Globus pallidus (tissue), 1 donor: ENCODE measurements at places on chromosomes 11 and 22.

DNA sequence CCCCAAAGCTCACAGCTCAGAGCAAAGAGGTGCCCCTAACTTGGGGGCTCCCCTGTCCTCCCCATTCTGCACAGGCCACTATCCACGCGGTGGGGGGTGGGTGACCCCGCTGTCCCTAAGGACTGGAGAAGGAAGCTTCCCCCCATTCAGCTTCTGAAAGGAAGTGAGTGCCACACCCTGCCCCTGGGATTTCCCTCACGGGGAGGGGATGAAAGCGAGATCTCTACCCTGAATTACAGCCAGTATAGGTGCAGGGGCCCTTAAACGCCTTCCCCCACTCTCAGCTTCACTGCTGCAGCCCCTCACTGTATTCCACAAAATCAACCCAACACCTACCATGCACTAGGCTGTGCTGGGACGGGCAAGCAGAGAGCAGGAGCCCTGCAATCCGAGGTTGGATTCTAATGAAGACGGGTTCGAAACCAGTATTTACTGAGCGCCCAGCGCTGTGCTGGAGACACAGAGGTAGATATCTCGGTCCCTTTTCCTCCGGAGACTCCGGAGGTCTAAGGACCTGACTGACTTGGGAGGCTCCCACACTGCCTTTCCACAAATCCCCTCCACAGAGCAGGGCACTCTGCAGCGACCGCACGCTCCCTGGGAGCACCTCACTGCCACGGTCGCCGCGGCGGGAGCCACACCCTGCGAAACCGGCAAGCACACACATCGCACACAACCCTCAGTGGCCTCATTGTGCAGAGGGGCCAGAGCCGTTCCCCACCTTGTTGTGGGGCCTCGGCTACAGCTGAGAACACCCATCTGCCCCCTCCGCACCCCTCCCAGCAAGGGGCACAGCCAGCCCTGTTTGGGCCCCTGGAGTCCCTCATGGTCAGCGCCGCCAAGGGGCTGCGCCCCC lies 1.8 kb downstream of the AHNAK start:
- no peak for DNase-seq

- DNase-seq = no peak
Observed at GRCh38 chr22:47918276-47918921, 1155.9 kb downstream of the TBC1D22A start.

GRCh38 chr22:29443452-29443851 lies 5.1 kb downstream of the RFPL1 start:
- no peak for DNase-seq

DNA sequence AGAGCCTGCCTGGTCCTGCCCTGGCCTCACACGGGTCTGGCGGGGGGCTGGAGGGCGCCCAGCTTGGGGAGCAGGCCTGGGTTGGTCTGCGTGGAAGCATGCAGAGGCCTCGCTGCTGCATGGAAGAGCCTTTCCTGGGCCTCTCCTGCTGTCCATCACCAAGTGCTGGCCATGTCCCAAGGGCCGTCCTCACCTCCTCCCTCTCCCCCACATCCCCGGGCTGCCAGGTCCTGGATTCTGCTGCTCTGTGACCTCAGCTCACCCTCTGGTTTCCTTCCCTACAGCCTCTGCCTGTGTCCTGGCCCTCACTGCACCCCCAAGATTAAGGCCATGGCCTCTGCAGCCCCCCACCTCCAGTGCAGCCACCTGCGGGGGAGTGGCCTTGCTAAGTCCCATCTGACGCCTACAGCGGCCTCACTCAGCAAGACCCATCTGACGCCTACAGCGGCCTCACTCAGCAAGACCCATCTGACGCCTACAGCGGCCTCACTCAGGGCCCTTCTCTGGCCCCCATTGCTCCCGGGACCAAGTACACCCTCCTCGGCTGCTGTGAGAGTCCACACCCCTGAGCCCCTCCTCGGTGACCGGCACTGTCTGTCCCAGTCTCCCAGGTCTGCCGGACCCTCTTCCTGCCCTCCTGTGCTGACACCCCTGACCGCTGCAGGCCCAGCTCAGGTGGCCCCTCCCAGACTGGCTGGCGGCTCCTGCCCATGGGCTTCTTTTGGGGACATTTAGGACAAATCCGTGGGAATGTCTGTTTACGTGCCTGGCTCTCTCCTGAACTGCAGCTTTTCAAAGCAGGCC lies 119.5 kb upstream of the B3GAT1 start:
- no peak for DNase-seq

DNA sequence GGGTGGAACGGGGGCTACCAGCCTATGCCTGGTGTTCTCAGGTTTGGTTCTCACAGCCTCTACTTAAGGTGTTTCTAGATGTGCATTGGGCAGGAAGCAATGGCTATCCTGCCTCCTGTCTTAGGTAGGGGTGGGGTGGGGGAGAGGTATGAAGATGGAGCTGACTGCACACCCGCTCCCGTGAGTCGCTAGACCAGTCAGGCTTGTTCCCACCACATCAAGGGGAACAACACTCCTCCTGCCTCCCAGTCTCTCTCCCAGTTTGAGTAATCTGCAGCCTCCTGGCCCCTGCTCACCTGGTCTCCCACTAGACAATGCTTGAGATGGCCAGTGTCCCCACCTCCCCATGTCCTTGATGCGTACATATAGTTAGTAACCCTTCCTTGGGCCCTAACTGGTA lies 79.3 kb upstream of the TENM4 start:
- no peak for DNase-seq

DNA sequence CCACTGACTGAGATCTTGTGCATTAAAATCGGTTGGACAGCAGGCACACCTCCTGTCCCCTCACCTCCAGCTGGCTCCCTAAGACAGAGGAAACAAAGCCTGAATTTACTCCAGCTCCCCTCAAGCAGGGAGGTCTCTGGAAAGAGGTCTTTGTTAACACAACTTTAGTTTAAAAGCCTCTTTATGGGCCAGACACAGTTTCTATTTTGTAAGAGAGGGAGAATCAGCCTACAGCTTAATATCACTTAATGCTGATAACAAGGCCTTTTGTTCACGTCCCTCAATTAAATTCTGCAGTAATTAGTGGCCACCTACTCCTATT lies 36.3 kb downstream of the PLEKHA7 start:
- DNase-seq = no peak

DNA sequence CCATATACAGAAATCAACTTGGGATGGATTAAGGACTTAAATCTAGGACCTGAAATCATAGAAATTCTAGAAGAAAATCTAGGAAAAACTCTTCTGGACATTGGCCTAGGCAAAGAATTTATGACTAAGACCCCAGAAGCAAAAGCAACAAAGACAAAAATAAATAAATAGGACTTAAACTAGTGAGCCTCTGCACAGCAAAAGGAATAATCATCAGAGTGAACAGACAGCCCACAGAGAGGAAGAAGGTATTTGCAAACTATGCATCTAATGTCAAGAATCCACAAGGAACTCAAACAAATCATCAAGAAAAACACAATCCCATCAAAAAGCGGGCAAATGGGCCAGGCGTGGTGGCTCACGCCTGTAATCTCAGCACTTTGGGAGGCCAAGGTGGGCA lies 32.4 kb downstream of the TTC28 start:
- DNase-seq = no peak

GRCh38 chr11:7890417-7891172 lies 40.5 kb downstream of the OR10A6 start:
- DNase-seq = no peak

DNA sequence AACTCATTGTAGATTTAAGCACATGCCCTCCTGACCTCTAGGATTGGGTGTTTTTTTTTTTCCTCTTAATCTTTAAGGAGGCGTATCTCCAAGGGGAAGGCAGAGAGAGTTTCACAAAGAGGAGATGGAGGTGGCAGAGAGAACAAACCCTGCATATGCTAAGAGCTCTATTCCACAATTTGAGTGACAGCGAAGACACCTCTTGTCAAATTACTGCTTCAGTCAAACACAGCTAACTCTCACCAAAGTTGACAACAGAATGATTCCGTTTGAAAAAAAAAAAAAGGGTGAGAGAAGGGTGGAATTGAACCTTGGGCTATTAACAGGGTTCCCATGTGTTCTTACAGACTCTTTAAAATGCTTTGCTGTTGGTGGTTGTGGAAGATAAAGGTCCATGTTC lies 112.6 kb downstream of the NXPE2 start:
- no peak for DNase-seq

DNA sequence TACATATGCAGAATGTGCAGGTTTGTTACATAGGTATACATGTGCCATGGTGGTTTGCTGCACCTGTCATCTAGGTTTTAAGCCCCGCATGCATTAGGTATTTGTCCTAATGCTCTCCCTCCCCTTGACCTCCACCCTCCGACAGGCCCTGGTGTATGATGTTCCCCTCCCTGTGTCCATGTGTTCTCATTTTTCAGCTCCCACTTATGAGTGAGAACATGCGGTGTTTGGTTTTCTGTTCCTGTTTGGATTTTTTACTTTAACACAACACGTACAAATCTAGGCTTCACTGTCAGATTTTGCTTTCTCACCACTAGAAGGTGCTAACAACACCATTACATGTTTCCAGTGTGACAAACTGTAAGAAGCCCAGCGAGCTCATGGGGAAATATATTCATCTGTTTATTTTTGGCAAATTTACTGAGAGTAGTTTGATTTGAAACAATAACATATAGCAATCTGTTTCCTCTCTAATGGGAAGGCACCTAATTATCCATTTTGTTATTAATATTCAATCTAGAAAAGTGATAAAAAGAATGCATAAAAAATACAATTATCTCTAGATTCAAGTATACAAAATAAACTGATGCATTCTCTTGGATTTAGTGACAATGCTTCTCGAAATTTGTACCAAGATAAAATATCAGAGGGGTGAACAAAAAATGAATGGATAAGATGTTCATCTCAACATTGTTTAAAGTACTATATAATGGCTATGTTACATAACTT lies 23.2 kb upstream of the BIRC3 start:
- peak; percentile 50 for DNase-seq

- DNase-seq = peak; percentile 20
Observed at GRCh38 chr11:57202281-57202680, 20.5 kb downstream of the LRRC55 start.

- no peak for DNase-seq
Observed at GRCh38 chr11:773425-773824, 3.9 kb downstream of the GATD1 start.

DNA sequence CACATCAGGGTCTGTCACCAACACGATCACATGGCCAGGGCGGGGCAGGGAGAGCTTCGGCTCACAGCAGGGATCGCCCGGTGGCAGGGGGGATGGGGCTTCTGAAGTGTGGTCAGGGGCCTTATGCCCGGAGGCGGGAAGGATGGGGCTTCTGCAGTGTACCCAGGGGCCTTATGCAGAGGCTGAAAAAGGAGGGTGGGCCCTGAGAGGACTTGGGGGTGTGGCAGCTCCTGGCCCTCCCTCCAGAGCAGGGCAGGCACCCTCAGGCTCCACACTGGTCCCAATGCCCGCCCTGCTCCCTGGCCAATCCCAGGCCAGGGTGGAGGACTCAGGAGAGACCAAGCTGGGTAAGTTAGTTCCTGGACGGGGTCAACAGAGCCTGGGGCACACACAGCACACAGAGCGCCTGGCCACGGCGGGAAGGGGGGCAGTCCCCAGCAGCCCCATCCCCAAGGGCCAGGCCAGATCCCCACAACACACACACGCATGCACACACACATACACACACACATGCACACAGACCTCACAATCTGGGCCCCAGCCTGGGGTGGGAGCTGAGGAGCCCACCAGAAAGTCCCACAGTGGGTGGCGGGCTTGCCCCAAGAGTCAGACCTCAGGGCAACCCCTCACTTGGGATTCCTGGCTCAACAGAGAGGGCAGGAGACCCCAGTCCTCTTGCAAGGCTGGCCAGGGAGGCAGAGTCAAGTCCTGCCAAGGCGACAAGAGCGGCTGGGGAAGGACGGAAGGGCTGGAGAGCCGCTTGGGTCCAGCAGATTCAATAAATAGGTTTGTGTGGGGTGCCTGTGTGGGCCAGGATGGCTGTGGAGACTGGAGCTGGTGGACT lies 1.1 kb upstream of the CEND1 start:
- no peak for DNase-seq

- DNase-seq = no peak
Observed at GRCh38 chr11:22037505-22037904, 155.4 kb upstream of the ANO5 start.

GRCh38 chr11:12408156-12408770 lies 30.9 kb downstream of the PARVA start:
- no peak for DNase-seq

GRCh38 chr11:45610627-45611026 lies 54.8 kb downstream of the CHST1 start:
- DNase-seq = no peak

- DNase-seq = no peak
Observed at GRCh38 chr11:61120706-61121191, 18.5 kb downstream of the CD5 start.

GRCh38 chr22:22521631-22522030 lies 1.6 kb upstream of the ZNF280A start:
- no peak for DNase-seq

- no peak for DNase-seq
Observed at GRCh38 chr11:124738713-124739478, 846 bp upstream of the NRGN start.

- peak; percentile 95 for DNase-seq
Observed at GRCh38 chr11:67508486-67509121, 642 bp upstream of the CDK2AP2 start.

GRCh38 chr22:47407461-47408025 lies 645.1 kb downstream of the TBC1D22A start:
- DNase-seq = no peak

DNA sequence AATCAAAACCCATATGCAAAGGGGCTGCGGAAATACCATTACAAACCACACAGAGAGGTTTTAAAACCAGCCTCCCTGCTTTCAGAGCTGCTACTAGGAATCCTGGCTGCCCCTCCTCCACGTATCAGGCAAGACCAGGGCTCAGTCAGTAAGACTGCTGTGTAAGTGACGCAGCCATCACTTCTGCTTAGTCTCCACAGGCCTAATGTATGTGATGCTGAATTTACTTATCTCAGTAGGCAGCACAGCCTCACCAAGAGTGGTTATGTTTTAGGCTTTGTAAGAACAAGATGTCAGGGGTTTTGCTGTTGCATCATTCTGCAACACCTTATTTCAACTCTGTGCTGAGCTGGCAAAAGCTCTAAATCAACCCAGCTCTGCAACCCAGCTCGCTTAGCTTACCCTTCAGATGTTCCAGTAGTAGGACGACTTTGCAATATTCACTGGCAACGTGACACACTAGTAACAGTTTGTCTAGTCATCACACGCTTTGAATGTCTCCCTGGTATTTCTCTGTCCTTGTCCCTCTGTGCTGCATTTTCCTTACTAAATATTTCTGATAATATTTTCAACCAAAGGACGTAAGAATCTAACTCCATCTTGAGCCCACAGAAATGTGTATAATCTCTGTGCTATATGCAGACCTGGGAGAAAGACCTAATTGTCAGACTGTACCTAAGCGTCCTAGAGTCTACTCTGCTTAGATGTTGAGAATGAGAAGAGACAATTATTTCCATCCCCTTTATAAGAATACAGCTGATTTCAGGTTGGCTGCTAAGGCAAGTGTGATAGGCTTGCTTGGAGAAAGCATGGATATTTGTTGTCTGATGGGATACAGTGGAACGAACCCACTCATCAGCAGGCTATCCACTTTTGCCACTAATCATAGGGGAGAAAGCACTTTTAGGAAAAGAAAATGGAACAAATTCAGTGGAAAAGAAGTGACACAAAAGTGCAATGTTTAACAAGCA lies 72.2 kb downstream of the LARGE2 start:
- DNase-seq = no peak

GRCh38 chr22:30920407-30920806 lies 48.2 kb downstream of the MORC2 start:
- DNase-seq = peak; percentile 59
